Activated CD4-positive, alpha-beta T cell treated with anti-CD3 and anti-CD28 coated beads, Interleukin-2, Interleukin-4, amounts not matched to agents 100 ng/mL and 50 ng/mL, durations not matched to agents 16 hours and 8 hours (primary cell): ENCODE measurements at places on chromosomes 16 and 17.

- no peak for DNase-seq
These were observed 2.3 kb downstream of the ALDH3A2 start for GRCh38 chr17:19650826-19651225.

GRCh38 chr16:58792188-58792587 is 58.1 kb upstream of the GOT2 start:
- DNase-seq = no peak

DNA sequence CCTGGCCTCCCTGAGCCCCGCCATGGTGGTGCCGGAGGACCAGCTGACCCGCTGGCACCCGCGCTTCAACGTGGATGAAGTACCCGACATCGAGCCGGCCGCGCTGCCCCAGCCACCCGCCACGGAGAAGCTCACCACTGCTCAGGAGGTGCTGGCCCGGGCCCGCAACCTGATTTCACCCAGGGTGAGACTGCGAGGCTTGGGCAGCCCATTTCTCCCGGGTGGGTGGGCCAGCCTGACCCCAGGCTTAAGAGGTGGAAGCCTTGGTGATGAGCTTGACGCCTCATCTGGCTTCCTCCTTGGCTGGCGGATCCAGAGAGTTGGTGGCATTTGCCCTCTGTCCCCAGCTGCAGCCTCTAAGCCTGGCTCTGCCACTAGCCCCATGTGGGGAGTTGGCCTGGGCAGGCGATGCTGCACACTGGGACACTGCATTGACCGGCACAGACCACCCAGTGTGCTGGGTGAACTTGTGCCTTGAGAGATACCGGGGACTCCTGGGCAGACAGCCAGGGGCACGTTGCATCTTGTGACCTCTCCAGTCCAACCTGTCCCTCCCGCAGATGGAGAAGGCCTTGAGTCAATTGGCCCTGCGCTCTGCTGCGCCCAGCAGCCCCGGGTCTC is 3.0 kb downstream of the CDT1 start:
- DNase-seq = no peak

- no peak for DNase-seq
These were observed 27.4 kb downstream of the BCO1 start for GRCh38 chr16:81265658-81266451.

- DNase-seq = no peak
These were observed 65.6 kb upstream of the TOM1L1 start for GRCh38 chr17:54835015-54835414.

- DNase-seq = no peak
These were observed 23.0 kb downstream of the KATNB1 start for GRCh38 chr16:57758331-57759117.

GRCh38 chr17:32520104-32520701 is 33.4 kb downstream of the CDK5R1 start:
- DNase-seq = peak; percentile 22

- DNase-seq = no peak
These were observed 66.6 kb upstream of the RPH3AL start for GRCh38 chr17:419073-419735.

DNA sequence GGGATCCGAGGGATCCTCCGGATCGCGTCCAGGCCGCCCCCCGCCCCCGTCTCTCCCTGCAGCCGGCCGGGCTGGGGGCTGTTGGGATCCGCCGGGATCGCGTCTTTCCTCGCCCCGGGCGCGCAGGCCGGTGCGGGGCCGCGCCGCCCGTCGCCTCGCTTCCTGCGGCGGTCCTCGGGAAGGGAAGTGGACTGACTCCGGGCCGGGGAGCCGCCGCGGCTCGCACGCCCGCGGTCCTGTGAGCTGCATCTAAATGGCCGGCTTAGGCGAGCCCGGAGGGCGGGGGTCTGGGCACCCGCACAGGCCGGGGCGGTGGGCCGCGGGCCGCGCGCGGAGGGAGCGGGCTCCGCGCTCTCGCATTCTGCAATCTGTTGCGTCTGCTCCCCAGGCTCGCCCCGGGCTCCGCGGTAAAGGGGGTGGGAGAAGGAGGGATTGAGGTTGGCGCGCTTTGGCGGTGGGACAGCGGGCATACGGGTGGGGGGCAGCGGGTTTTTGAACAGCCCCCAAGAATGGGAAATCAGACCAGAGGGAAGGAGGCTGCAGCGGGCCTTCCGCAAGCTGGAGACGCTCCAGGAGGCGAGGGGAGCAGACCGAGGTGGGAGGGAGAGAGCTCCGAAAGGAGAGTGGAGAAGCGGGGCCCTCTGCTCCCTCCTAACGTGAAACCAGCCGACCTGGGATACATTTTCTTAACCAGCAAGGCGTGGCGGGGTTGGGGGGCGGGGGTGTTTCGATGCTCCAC is 2.2 kb downstream of the TMEM132E start:
- no peak for DNase-seq
